T-helper 1 cell treated with Interleukin-12 subunit alpha and Interleukin-12 subunit beta and Interleukin-4 antibody, amounts not matched to agents 30 ng/mL and 1 ng/mL, for 36 hours (primary cell): ENCODE measurements at places on chromosomes 6 and 20. TPM values are rescaled to one million over a fixed set of nuclear protein-coding genes. Genes with fewer than 3 reads are reported as not detected.

Gene TAAR6
- not detected in 2 replicates for total RNA-seq

Gene PRRT1
- 0.32 and 0.63 TPM in 2 replicates for total RNA-seq

Gene CLDN20
- total RNA-seq, result not detected in 2 replicates

Gene PRL
- total RNA-seq, result not detected in 2 replicates

Gene EYA2
- not detected in 2 replicates for total RNA-seq

Gene RNF182
- not detected in 2 replicates for total RNA-seq

Gene LST1
- total RNA-seq, result 149 and 171 TPM in 2 replicates

Gene TAAR9
- total RNA-seq, result not detected in 2 replicates

Gene HDGFL1
- total RNA-seq, result not detected in 2 replicates

Gene MYLK4
- total RNA-seq, result 0.29 TPM in 2 replicates

Gene CAP2
- not detected in 2 replicates for total RNA-seq

Gene GNMT
- total RNA-seq, result 0.71 and 1.3 TPM in 2 replicates

Gene C20orf96
- 4.7 and 5.1 TPM in 2 replicates for total RNA-seq

Gene MUCL3
- not detected in 2 replicates for total RNA-seq

Gene NQO2
- 38.1 and 43.2 TPM in 2 replicates for total RNA-seq

Gene PPP1R14C
- total RNA-seq, result 0.15 TPM in 1 of 2 replicates, not detected in the other

Gene ARMC12
- total RNA-seq, result 0.66 and 0.88 TPM in 2 replicates

Gene RGL2
- 45.7 and 46.5 TPM in 2 replicates for total RNA-seq

Gene BPIFB1
- total RNA-seq, result not detected in 2 replicates

Gene MUC21
- not detected in 2 replicates for total RNA-seq

Gene LGSN
- 0.15 TPM in 1 of 2 replicates, not detected in the other for total RNA-seq

Gene KIF25
- not detected in 2 replicates for total RNA-seq

Gene SLC13A3
- total RNA-seq, result 0.12 and 0.17 TPM in 2 replicates

Gene HLA-B
- 6,139 and 6,208 TPM in 2 replicates for total RNA-seq

Gene NOX3
- total RNA-seq, result not detected in 2 replicates

Gene MYLK2
- 0.59 and 0.64 TPM in 2 replicates for total RNA-seq

Gene BPIFB2
- not detected in 2 replicates for total RNA-seq

Gene SLC32A1
- not detected in 2 replicates for total RNA-seq

Gene IMPG1
- not detected in 2 replicates for total RNA-seq

Gene CBLN4
- total RNA-seq, result not detected in 2 replicates

Gene FILIP1
- total RNA-seq, result not detected in 2 replicates

Gene SIRPB1
- total RNA-seq, result 3.0 and 4.5 TPM in 2 replicates

Gene POLR1C
- 40.1 and 45.5 TPM in 2 replicates for total RNA-seq

Gene FOXC1
- 0.07 TPM in 1 of 2 replicates, not detected in the other for total RNA-seq

Gene TREM2
- not detected in 2 replicates for total RNA-seq

Gene SIM1
- total RNA-seq, result 0.22 and 0.47 TPM in 2 replicates

Gene HLA-DQA2
- 13.2 and 14.4 TPM in 2 replicates for total RNA-seq

Gene MCHR2
- total RNA-seq, result not detected in 2 replicates

Gene CD24
- 0.12 and 0.39 TPM in 2 replicates for total RNA-seq

Gene ESR1
- total RNA-seq, result 3.6 and 4.8 TPM in 2 replicates

Gene ULBP3
- 0.81 and 0.98 TPM in 2 replicates for total RNA-seq

Gene CD40
- 1.7 and 3.2 TPM in 2 replicates for total RNA-seq

Gene CNR1
- not detected in 2 replicates for total RNA-seq

Gene GABRR1
- not detected in 2 replicates for total RNA-seq

Gene AVP
- total RNA-seq, result not detected in 2 replicates

Gene TMEM244
- total RNA-seq, result not detected in 2 replicates

Gene ADGRF1
- total RNA-seq, result not detected in 2 replicates

Gene WTAP
- 119 and 126 TPM in 2 replicates for total RNA-seq

Gene TXLNB
- 0.24 and 0.42 TPM in 2 replicates for total RNA-seq

Gene HNF4A
- total RNA-seq, result not detected in 2 replicates

Gene CTSZ
- 49.0 and 50.7 TPM in 2 replicates for total RNA-seq

Gene LPA
- total RNA-seq, result 0.02 TPM in 1 of 2 replicates, not detected in the other

Gene MLN
- not detected in 2 replicates for total RNA-seq

Gene CCDC170
- total RNA-seq, result 0.02 TPM in 1 of 2 replicates, not detected in the other

Gene EDEM2
- total RNA-seq, result 28.1 and 28.3 TPM in 2 replicates

Gene MLIP
- not detected in 2 replicates for total RNA-seq

Gene LHFPL5
- total RNA-seq, result not detected in 2 replicates

Gene C2
- total RNA-seq, result 0.12 and 1.7 TPM in 2 replicates
